Frontal cortex (tissue), 4 donors: ENCODE measurements at places on chromosomes 1 and 21. TPM values are rescaled to one million over a fixed set of nuclear protein-coding genes. Genes with fewer than 3 reads are reported as not detected.

- no peak for DNase-seq
Measured at GRCh38 chr1:87146538-87146937, 182.1 kb upstream of the LMO4 start.

CATSPERE gene
- 2.0 TPM for total RNA-seq

ZBTB21 gene
- total RNA-seq = 11.8 TPM

GPR37L1 gene
- total RNA-seq = 0.82 TPM

RNF207 gene
- 4.5 TPM for total RNA-seq

DNA sequence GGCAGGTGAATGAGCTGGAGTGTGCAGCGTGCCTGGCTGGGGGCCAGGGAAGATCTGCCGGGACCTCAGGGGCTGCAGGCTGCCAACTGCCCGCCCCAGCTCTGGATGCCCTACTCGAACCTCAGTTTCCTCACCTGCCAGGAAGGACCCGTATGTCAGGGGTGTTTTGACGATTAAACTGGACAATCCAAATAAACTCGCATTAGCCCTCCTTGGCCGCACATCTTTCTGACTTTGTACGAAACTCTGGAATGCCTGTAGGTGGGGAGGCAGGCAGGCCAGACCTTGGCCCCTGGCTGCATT is 8.3 kb upstream of the ZNF669 start:
- no peak for DNase-seq

DNA sequence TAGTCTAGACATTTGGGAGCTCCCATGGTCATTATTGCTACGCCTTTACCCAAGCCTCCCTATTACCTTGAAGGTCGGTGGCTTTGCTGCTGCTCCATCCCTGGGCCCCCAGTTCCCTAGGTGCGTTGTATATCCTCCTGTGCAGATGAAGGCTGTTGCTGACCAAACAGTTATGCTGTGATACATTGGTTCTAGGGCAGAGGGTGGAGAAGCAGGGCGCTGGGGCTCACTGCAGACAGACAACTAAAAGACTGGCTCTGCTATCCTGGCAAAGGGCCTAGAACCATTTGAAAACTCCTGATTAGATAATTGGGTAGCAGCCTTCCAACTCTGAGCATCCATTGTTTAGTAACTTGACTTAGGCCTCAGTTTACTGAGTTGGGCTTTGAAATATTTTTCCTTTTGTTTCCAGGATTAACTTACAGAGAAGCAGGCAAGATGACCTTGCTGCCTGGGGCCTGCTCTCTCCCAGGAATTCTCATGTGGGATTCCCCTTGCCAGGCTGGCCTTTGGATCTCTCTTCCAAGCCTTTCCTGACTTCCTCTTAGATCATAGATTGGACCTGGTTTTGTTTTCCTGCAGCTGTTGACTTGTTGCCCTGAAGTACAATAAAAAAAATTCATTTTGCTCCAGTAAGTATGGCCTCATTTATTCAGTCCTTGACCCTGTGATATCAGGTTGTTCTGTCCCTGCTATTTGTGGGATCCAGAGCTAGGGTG is 15.5 kb downstream of the CHI3L2 start:
- no peak for DNase-seq

- DNase-seq = no peak
Measured at GRCh38 chr1:6123083-6123482, 57.0 kb downstream of the CHD5 start.

DNA sequence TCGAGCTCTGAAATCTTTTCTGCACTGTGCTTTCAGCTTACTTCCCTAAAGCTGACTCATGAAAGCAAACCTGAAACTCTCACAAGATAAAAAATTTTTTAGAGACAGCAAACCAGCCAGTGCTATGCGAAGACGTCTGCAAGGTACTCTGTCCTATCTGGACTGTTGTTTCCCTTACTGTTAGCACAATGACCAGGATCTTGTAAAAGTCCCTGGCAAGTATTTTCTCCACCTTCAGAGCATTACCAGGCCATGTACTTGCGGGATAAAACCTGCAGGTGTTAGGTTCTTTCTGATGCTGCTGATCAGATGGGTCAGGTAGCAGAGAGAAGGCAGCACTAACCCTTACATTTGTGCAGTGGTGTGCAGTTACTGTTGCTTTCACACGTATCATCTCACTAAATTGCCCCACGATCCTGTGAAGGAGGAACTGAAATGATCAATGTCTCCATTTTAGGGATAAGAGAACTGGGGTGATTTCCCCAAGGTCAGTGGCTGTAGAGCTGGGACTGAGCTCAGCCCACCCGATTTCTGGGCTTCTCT is 56.6 kb downstream of the PLXNA2 start:
- DNase-seq = no peak

DNA sequence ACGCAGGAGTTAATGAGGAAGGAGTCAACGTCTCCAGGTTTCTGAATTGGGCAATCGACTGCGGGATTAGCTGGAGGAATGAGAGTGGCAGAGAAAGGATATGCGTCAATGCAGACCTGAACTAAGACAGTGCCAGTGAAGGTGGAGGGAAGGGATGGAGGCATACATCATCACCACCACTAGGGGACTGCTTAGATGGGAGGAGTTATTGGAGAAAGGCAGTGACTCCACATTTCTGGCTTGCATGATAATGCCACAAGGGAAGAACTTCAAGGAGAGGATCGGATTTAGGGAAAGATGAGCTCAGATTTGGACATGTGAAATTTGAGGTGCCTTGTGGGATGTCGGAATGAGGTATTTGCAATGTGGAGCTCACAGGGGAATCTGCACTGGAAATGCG is 17.5 kb downstream of the VASH2 start:
- DNase-seq = no peak

MCOLN2 gene
- not detected for total RNA-seq

- DNase-seq = no peak
Measured at GRCh38 chr1:244224487-244225430, 173.7 kb downstream of the ZBTB18 start.

CFHR4 gene
- total RNA-seq = 0.41 TPM

DNA sequence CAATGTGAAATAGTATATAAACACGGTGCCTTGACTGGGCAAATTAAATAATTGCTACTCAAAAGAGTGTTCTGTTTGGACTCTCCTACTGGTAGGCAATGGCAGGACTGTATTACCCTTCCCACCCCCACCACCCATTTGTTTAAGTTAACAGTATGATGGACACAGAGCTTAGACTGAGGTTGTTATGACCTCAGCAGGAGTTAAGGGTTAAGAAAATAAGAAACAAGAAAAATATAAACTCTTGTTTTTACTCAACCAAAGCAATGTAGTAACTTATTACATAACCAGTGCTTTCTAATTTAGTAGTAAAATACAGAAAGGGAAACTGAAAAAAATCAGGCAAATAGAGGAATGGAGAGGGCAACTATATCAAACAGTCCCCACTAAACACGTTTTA is 19.9 kb upstream of the SERPINC1 start:
- DNase-seq = no peak

ADORA1 gene
- total RNA-seq = 11.0 TPM

HES3 gene
- total RNA-seq = not detected

- peak; percentile 7 for DNase-seq
Measured at GRCh38 chr21:26715878-26716506, 129.2 kb downstream of the ADAMTS1 start.

GRCh38 chr1:81174052-81174451 is 626.7 kb upstream of the ADGRL2 start:
- no peak for DNase-seq

CERS2 gene
- 30.2 TPM for total RNA-seq

DNA sequence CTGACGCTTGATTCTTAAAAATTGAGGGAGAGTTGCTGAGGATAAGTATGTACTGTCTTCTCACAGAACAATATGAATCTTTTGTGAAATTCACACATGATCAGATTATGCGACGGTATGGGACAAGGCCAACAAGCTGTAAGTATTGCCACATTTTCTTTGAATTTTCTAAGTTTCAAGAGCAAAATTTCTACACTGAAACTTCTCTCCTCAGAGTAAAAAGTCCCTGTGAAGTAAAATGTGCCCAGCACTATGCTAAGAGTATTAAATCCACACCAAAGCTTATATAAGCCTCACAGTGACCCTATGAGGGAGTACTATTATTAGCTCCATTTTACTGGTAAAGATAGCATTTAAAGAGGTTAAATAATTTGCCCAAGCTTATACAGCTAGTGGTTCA is 12.2 kb downstream of the AKIRIN1 start:
- no peak for DNase-seq

DNA sequence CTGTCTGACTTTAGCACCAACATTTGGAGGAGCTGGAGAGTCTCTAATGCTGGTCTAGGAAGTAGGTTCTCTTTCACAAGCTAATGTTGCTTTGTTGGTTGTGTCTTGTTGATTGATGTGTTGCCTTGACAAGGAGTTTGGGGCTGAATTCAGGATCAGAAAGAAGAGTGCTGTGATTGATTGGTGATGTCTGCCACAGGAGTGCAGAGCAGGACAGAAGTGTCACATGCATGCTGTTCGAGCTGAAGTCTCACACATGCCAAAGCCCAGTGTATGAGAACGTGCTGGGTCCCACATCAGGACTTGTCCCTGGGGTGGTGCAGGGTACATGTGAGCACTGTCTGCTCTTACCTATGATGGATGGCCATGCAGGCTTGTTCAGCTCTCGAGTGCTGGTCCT is 694.4 kb downstream of the MATN1 start:
- DNase-seq = no peak

DNA sequence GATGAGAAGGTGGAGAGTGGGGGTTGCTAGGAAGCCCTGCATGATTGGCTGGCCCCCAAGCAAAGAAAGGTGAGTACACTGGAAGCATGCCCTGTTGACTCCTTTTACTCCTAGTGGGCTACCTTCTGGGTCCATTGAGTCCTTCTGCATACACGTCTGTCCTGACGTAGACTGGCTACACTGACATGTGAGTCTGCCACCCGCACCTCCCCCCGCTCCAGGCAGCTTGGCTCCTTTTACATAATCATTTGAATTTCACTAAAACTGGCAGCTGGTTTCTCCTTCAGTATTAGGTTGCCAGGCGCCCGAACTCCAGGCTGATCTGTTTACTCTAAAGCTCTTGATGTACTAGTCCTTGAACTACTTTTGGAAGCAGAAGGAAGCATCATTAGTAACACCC is 8.7 kb downstream of the MRPS21 start:
- peak; percentile 49 for DNase-seq

JAM2 gene
- 15.5 TPM for total RNA-seq

DNA sequence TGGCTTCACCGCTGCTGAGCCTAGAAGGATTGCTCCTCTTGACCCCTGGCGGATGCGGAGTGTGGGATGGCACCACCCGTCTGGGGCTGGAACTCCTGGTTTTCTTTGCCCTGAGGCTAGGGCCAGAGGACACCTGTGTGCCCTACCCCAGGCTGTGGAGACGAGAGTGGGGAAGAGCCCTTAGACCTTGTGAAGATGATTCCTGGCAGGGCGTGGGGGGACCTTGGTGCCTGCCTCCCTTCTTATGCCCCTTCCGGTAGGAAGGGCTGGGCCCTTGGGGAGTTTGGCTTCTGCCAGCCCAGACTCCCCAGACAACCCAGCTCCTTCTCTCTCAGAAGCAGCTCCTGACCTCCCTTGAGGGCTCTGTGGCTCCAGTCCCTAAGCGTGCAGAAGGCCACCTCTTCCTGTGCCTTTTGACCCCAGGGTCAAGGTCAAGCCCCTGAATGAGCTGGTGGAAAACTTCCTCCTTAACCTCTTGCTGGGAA is 891 bp downstream of the RPS6KA1 start:
- DNase-seq = peak; percentile 40

DNA sequence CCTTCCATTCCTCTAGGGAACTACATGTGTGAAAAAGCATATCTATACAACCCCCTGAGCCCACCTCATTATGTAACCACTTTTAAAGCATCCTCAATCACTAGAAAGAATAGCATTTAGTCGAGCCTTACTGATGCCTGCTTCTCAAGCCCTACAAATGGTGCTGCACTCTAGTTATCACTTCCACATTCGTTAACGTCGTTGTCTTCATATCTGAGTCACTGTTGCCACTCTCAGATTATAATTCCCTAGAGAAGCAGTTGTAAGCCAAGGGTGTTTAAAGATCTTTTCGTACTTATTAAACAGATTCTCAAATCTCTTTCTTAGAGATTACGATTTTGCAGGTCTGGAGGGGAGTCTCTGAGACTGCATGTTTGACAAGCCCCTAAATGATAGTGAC is 16.5 kb downstream of the ATP1B1 start:
- DNase-seq = no peak

GRCh38 chr1:101485712-101486111 is 248.9 kb downstream of the S1PR1 start:
- no peak for DNase-seq

- DNase-seq = no peak
Measured at GRCh38 chr1:57711326-57711725, 287.5 kb upstream of the DAB1 start.

- DNase-seq = no peak
Measured at GRCh38 chr1:203031467-203031866, 5.2 kb downstream of the PPFIA4 start.
